SJSA1 (cell line): ENCODE measurements at places on chromosomes 11 and 22.

- no peak for DNase-seq
These were observed 14.4 kb upstream of the CTTN start for GRCh38 chr11:70383664-70384565.

- no peak for DNase-seq
These were observed 14.1 kb downstream of the PIK3IP1 start for GRCh38 chr22:31278151-31278621.

DNA sequence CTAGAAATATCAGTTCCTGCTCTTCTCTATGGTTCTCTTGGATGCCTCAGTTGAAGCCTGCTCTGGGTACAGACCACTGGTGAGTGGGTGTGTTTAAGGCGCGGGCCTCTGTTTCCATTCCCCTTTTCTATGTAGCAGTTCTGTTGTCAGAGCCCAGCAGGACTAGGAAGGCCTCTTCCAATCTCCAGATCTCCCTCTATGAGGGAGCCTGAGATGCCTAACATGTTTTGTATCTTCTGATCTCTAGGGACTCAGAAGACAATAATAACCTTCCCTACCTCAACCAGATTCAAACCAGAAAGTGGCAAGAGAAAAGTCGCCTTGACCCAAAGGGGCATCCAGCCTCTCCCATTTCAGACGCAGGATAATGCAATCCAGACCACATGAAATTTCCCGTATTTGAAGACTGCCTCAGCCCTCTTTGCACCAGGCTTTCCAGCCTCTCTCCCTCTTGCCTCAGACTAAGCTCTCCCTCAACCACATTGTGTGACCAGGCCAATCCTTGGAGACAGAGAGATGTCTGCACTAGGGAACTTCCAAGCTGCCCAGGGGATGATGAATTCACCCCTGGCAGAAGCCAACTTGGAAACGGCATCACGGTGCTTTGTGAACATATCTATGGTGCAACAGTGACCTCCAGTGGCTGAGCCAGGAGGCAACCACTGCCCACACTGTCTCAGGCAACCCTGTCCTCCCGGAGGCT, 150.1 kb upstream of the UBASH3B start:
- DNase-seq = peak; percentile 52

- no peak for DNase-seq
These were observed 4.6 kb downstream of the OR4C45 start for GRCh38 chr11:50037251-50037650.

GRCh38 chr11:47394322-47395222, 13.8 kb upstream of the SLC39A13 start:
- no peak for DNase-seq

GRCh38 chr11:113189909-113190667, 124.3 kb upstream of the TTC12 start:
- peak; percentile 38 for DNase-seq
